ENCODE measurements at places on chromosomes 7 and 10.
A peak's percentile ranks its signal among the peaks of the same experiment; 100 is the strongest.

DNA sequence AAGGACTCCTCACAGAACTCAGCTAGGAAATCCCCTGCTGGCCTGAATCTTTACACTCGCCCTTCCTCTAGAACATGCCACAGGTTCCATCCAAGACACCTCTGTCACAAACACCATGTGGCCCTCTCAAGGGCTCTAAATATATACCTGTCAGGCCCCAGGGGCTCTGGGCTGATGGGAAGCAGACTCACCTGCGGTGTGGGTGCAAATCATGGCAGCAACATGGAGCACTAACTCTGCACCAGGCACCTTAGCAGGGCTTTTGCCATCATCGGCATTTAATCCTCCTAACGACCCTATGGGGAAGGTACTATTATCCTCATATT is 17.3 kb downstream of the SH3PXD2A start:
- no peak for DNase-seq

DNA sequence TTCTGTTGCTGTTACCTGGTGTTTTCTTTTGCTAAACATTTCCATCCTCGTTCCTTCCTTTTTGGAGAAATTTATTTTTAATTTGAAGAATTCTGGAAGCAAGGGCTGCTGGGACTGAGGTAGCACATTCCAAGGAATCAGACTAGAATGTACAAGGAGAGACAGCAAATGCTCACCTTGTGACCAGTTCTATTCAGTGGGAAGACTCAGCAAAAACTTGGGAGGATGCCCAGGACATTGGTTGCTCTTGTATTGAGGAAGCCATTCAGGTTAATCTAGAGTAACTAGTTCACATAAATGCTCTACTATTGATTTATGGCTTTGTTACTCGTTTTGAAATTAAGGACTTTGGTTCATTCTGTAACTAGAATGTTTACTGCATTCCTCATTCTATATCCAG is 11.3 kb downstream of the PLCE1 start:
- DNase-seq = no peak

DNA sequence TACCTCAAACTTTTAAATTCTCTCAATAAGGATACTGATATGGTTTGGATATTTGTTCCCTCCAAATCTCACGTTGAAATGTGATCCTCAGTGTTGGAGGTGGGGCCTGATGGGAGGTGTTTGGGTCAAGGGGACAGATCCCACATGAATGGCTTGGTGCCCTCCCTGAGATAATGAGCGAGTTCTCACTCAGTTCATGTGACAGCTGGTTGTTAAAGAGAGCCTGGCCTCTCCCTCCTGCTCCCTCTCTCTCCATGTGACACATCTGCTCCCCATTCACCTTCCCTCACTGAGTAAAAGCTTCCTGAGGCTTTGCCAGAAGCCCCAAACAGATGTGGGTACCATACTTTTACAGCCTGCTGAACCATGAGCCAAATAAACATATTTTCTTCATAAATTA is 19.2 kb downstream of the ABCB4 start:
- no peak for DNase-seq

- DNase-seq = no peak
Observed at GRCh38 chr7:124914298-124914697, 15.3 kb downstream of the POT1 start.

GRCh38 chr10:60893231-60893630 is 50.8 kb downstream of the RHOBTB1 start:
- no peak for DNase-seq

- peak; percentile 67 for DNase-seq
Observed at GRCh38 chr7:24757353-24758275, at the start of gene GSDME. GSDME (minus strand) TSS chr7:24757464; CDS start chr7:24749774, 7,690 bp downstream.

DNA sequence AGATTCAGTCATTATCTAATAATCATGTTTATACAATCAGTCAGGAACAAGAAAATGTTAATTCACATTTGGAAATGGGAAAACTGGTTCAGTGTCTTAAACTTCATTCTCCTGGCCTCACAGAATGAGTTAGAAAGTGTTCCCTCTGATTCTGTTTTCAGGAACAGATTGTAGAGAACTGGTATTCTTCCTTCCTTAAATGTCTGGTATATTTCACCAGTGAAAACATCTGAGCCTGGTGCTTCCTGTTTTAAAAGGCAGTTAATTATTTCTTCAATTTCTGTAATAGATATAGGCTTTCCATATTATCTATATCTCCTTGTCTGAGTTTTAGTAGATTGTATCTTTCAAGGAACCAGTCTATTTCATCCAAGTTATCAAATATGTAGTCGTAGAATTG is 97.1 kb upstream of the TMEM168 start:
- no peak for DNase-seq

DNA sequence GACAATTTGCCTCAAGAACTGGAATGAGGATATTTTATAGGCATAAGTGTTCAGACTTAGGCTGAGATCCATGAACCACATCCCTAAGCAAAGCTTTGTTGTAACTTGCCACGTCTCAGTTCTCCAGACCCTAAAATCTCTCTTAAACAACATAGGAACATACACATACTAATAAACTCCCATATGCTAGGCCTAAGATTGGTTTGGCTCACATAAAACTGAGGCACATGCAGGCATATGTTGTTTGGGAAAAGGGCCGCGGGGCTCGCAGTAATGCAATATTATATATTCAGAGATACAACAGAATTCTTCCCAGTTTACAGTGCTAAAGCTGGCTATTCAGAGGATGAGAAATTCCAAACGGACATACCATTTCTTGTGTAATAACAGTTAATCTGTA is 61.0 kb downstream of the DOCK4 start:
- no peak for DNase-seq

DNA sequence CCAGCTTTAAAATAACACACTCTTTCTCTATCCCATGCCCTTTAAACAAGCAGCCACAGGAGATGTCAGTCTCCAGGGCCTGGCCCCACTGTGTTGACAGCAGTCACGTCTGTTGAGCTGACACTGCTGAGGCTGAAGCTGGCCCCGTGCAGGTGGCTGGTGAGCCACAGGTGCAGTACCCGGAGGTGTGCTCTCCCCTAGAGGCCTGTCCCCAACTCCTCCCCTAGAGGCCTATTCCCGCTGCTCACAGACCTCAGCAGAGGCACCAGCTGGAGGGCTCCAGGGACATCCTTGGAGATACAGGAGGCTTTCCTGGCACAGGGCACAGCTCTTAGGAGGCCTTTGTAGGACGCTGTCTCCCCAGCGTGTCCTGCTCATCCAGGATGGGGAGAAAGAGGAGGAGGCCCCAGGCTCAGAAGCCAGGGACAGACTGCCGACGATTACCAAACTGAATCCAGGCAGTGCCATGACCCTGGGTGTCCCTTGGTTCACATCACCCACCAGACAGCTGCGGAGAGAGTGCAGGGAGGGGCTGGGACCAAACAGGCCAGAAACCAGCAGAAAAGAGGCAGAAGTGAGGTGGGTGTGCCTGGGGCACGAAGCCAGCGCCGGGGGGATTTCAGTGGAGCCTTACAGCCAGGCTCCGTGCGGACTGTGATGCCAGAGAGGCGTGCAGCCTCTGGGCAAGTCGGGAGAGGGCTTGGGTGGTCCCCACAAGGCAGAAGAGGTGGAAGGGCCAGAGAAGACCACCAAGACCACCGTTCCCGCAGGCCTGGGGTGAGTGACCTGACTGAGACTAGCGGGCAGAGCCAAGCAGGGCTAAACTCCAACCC is 18.5 kb upstream of the TTYH3 start:
- DNase-seq = no peak

- DNase-seq = no peak
Observed at GRCh38 chr10:114955984-114956383, 18.0 kb downstream of the TRUB1 start.

- DNase-seq = no peak
Observed at GRCh38 chr10:59508296-59508695, 145.9 kb upstream of the FAM13C start.

DNA sequence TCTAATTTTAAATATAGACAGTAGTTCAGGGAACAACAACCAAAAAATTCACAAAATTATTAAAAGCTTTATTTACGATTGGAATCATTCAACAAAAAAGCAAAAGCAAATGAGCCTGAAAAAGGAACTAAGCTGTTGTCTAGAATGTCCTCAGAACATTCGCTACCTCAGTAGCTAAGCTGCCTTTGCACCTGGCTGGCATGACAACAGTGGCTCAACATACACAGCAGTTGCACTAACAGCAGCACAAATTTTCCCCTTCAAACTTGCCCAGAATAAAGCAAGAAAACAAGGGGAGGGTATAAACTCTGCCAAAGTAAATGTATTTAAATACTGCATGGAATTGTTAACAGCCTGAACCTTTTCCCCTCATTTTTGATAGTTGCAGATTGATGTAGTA is 70.4 kb upstream of the GRID1 start:
- DNase-seq = no peak

DNA sequence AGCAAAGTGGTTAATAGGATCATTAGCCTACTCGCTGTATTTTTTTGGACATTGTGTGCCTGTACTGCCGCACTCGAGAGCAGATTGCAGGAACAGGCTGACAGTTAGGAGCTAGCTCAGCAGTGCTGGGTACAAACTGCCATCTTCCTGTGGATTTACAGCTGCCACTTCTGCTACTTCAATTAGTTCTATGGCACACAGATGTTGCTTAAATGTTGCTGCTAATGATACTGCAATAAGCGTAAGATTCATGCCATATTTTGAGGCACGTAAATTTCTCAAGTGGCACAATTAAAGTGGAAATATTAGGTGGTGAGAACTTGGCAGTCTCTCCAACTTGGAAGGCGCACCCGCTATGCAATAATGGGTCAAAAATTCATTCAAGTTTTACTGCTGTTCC is 171.9 kb downstream of the EBF3 start:
- DNase-seq = no peak

- no peak for DNase-seq
Observed at GRCh38 chr10:48614481-48615390, 9.9 kb upstream of the ARHGAP22 start.

DNA sequence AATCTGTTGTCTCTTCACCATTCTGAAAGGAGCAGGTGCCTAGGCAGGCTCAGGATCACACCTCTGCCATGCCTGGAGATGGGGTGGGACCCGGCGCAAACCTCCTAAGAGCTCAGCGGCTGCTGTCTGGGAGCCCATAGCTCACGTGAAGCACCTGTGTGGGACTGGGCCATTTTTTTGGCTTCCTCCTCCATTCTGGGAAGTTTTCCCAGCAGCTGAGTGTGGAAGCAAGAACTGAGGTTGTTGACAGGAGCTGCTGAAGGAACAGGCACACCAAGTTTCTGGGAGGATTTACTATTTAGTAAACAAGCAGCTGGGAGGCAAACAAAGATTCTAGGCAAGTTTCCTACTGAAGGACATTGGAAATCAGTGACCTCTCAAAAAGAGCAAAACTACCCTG is 77.3 kb downstream of the FAM13C start:
- no peak for DNase-seq

GRCh38 chr7:92306153-92306552 is 60.4 kb downstream of the ANKIB1 start:
- no peak for DNase-seq

DNA sequence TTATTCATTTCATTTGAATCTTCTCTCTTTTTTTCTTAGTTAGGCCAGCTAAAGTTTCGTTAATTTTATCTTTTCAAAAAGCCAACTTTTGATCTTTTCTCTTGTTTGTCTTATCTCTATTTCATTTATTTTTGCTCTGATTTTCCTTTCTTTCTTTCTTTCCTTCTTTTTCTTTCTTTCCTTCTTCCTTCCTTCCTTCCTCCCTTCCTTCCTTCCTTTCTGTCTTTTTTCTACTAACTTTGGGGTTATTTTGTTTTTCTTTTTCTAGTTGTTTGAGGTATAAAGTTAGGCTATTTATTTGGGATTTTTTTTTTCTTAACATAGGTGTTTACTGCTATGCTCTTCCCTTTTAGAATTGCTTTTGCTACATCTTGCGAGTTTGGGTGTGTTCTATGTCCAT is 13.2 kb upstream of the ASB15 start:
- DNase-seq = no peak

DNA sequence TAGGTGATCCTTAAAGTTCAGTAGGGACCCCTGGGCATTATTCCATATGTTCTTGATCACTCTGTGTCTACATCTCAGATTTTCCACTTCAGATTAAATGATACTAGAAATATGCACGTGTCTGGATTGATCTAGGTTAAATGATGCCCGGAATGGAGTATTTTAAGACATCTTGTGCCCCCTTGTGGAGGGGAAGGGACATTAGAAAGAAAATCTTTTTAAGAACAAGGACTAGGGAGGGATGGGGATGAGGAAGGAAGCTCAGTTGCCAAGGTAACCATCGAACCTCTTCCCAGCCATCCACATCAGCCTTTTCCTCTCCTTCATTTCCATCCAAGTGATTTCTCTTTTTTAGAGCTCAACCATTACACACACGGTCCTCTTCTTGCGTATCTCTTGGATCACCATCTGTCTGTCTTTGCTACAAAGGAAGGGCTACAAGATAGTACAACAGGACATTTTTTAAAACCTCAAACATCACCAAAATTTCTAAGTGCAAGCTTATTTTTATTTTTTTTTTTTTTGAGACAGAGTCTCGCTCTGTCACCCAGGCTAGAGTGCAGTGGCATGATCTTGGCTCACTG is 40.5 kb downstream of the PRSS2 start:
- no peak for DNase-seq

GRCh38 chr7:139589474-139589873 is 66.0 kb downstream of the CLEC2L start:
- no peak for DNase-seq

DNA sequence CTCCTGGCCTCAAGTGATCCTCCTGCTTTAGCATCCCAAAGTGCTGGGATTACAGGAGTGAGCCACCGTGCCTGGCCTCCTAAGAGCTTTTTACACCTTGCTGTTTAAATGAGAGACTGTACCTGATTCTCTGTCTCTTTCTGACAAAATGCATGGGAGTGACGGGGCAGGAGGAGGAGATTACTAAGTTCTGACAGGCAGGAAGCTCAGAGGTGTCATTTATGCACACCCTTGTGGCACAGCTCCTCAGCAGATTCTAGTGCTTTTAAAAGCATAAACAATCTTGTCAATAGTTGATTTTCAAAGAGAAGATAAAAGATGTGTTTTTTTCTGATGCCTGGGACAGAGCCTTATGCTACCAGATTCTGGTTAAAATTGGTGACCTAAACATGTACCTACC is 39.7 kb upstream of the STEAP4 start:
- no peak for DNase-seq

- no peak for DNase-seq
Observed at GRCh38 chr7:4641091-4641666, 40.9 kb upstream of the FOXK1 start.

DNA sequence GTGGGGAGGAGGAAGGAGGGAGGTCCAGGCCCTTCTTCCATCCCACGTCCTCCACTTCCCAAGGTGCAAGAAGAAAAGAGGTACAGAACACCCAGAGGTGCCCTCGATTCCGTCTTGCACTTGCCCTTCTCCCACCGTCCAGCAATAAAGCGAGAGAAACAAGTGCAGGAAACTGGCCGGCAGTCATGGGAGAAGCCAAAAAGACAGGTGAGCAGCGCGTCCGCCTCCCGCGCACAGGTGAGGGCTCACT is 1.3 kb downstream of the C10orf95 start:
- DNase-seq = no peak

- no peak for DNase-seq
Observed at GRCh38 chr10:59575269-59575668, 134.4 kb downstream of the SLC16A9 start.

- peak; percentile 91 for DNase-seq
Observed at GRCh38 chr10:119686465-119687191, 35.4 kb downstream of the BAG3 start.

- no peak for DNase-seq
Observed at GRCh38 chr10:129960481-129961156, 3.5 kb downstream of the EBF3 start.

All from stimulated activated CD4-positive, alpha-beta T cell treated with anti-CD3 and anti-CD28 coated beads, Interleukin-15, amount 100 ng/mL, for 24 hours (primary cell).